ENCODE measurements at places on chromosomes 6 and 20. TPM values are rescaled to one million over a fixed set of nuclear protein-coding genes. Genes with fewer than 3 reads are reported as not detected.

Gene SLC22A2
- total RNA-seq = 0.15 TPM

Gene GTSF1L
- not detected for total RNA-seq

Gene WFDC12
- total RNA-seq = not detected

Gene MYCT1
- not detected for total RNA-seq

Gene BMP6
- total RNA-seq = 20.7 TPM

Gene C6orf132
- 2.5 TPM for total RNA-seq

Gene EBF4
- 3.9 TPM for total RNA-seq

Gene STMND1
- total RNA-seq = not detected

Gene ADGRF1
- total RNA-seq = not detected

Gene PEX3
- total RNA-seq = 12.7 TPM

Gene SYTL3
- 1.5 TPM for total RNA-seq

Gene TINAG
- total RNA-seq = not detected

Gene OR12D3
- total RNA-seq = not detected

Gene RIPOR3
- not detected for total RNA-seq

Gene MUC21
- total RNA-seq = not detected

Gene UBE2C
- total RNA-seq = 240 TPM

Gene DEFB124
- not detected for total RNA-seq

Gene TCF19
- total RNA-seq = 13.4 TPM

Gene HTR1E
- total RNA-seq = not detected

Gene SLC17A3
- 1.0 TPM for total RNA-seq

Gene POU5F1
- total RNA-seq = 7.2 TPM

Gene KIF25
- not detected for total RNA-seq

Gene WFDC2
- not detected for total RNA-seq

All from A549 treated with Mapracorat at 1 μM for 4 hours (cell line).